Left colon (tissue), 2 donors: ENCODE measurements at places on chromosomes 11 and 22. TPM values are rescaled to one million over a fixed set of nuclear protein-coding genes. Genes with fewer than 3 reads are reported as not detected.

Gene UBQLNL
- 0.49 TPM for total RNA-seq

Gene IGSF9B
- total RNA-seq, result 4.4 TPM

Gene PLA2G6
- total RNA-seq, result 24.9 TPM

Gene DNAJB7
- 0.47 TPM for total RNA-seq

Gene ART1
- total RNA-seq, result not detected

Gene OR2AG1
- not detected for total RNA-seq

Gene GPHA2
- total RNA-seq, result not detected

Gene CCDC73
- not detected for total RNA-seq

Gene FAM181B
- 0.27 TPM for total RNA-seq

Gene SEPTIN3
- total RNA-seq, result 0.43 TPM

Gene PARVB
- total RNA-seq, result 7.8 TPM

Gene LMO1
- total RNA-seq, result not detected

Gene CELF1
- 70.6 TPM for total RNA-seq
